Urothelium cell line (cell line): ENCODE measurements at places on chromosomes 12 and 14.
A peak's percentile ranks its signal among the peaks of the same experiment; 100 is the strongest.

GRCh38 chr14:92316176-92316575, 6.8 kb upstream of the SLC24A4 start:
- no peak for DNase-seq

- DNase-seq = peak; percentile 67
Observed at GRCh38 chr12:44000309-44000952, 164.6 kb downstream of the TMEM117 start.

DNA sequence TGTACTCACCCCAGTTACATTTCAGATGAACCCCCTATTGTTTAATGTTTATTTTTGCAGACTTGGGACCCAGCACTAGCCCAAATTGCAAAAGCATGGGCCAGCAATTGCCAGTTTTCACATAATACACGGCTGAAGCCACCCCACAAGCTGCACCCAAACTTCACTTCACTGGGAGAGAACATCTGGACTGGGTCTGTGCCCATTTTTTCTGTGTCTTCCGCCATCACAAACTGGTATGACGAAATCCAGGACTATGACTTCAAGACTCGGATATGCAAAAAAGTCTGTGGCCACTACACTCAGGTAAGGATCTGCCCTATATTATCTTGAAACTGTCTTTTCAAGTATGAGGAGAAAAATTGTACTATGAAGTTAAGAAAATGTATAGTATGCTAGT, 1.2 kb downstream of the GLIPR1 start:
- DNase-seq = no peak

DNA sequence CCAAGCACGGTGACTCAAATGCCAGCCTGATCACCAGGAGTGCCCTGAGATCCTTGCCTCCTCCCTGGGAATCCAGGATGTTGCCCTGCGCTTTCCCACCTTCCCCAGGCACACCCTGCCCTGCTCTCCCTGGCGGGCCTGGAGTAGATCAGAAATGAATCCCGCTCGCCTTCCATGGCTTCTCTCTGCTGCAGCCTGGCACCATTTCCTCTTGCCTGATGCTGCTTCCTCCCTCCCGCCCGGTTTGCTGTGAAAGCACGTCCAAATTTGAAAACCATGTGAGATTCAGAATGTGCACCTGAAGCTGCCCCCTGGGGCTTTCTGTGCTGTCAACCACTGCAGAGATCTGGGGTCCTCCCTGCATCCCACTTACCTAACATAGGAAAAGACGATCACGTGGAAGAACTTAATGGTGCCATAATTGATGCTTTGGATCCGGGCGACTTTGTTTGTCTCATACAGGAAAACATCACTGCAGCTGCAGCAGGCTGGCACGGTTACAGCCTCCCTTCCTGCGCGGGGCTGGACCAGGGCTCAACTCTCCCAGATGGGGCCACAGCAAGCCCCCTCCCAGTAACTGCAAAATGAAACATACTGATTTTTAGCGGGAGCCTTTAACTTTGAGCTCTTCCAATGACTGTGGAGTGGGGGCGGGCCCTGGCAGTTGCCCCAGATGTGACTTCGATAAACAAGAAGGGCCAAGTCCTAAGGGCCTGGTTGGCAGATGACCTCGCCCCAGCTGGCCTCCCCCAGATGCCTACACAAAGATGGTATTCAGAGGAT, 24.9 kb upstream of the C12orf76 start:
- DNase-seq = no peak

DNA sequence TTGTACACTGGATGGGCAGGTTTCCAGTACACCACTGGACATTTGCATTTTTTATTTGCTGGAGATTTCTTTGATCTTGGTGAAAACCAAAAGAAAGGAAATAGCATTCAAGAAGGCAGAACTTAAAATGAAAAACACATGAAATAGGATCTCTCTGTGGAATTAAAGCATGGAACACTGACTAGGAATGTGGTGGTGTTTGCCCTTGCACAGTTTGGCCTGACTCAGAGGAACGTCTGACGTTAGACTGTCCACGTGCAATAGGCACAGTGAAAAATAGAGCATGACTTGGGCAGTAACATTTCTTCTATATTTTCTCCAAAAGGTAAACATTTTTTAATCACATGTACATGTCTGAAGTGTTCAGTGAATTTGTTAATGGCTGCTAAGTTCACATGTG, 474.1 kb upstream of the PRICKLE1 start:
- no peak for DNase-seq

GRCh38 chr12:5733136-5733755, 211.8 kb downstream of the ANO2 start:
- DNase-seq = peak; percentile 69
